ENCODE measurements at places on chromosomes 2 and 18. TPM values are rescaled to one million over a fixed set of nuclear protein-coding genes. Genes with fewer than 3 reads are reported as not detected.

- DNase-seq = no peak
These were observed 20.0 kb downstream of the ST3GAL5 start for GRCh38 chr2:85868822-85869221.

GRCh38 chr2:103605071-103605780, 843.4 kb downstream of the TMEM182 start:
- DNase-seq = no peak

DUSP2 gene
- 555 TPM for polyA plus RNA-seq

DNA sequence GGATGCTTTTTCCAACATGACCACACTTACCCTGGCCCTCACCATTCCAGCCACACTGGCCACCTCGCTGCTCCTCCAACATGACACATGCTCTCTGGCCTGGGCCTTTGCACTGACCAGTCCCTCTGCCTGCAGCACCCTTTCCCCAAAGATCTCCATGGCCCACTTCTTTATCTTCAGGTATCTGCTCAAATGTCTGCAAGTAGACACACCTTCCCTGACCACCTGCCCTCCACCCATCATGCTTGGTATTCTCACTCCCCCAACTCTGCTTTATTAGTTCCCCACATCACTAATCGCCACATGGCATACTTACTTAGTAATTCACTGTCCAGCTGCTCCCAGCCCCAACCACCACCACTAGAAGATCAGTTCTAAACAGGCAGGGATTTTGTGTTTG, 214.2 kb downstream of the BCL11A start:
- DNase-seq = no peak

GRCh38 chr2:12795851-12796250, 79.1 kb downstream of the TRIB2 start:
- DNase-seq = no peak

RGPD6 gene
- polyA plus RNA-seq = 3.8 TPM

TUBB8B gene
- polyA plus RNA-seq = not detected

- DNase-seq = no peak
These were observed 492.8 kb upstream of the FSIP2 start for GRCh38 chr2:185245806-185246205.

TRIM43 gene
- not detected for polyA plus RNA-seq

QPCT gene
- polyA plus RNA-seq = 2.4 TPM

GRCh38 chr2:69138793-69139459, 125.9 kb downstream of the ANTXR1 start:
- no peak for DNase-seq

DNA sequence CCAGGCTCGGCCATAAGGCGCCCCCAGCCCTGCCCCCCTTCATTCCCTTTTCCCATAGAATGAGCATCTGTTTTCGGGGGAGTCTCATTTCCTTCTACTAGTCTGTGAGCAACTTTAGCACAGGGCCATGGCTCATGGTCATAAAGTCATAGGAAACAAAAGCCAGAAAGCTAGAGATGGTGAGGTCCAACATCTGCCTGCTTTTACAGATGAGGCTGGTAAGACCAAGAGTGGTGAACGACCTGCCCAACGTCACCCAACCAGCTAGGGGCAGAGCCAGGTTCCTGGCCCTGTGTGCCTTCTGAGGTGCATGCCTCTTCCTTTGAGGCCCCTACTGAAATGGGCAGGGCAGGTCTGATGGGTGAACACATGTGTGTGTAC, 212.7 kb downstream of the DYSF start:
- DNase-seq = no peak

GRCh38 chr18:25307192-25307591, 44.8 kb downstream of the ZNF521 start:
- no peak for DNase-seq

DNA sequence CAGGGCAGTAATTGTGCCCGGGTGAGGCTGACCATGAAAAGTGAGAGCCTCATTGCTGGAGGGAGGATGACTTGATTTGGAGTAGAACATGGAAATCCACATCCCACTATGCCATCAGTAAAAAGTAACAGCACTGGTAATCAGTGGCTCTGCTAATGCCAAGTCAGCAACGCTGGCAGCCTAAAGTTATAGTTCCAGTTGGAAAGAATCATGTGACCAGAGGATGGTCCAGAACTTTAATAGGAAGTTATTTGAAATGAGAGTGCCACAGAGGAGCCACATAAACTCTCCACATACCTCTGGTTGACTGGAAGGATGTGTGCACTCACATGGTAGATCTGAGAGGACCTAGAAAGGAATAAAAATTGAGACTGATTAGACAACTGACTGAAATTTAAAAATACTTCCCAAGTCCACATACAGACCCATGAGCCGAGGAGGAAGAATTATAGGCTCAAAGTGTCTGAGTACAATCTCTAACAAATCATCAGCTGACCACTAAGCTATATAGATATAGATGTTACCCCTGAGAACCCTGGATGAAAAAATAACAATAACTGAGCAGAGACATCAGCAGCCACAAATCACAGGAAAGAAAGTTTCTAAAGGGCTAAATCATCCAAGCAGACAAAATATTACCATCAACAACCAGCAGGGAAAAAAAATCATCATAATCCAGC, 346.8 kb downstream of the STK39 start:
- no peak for DNase-seq

DNA sequence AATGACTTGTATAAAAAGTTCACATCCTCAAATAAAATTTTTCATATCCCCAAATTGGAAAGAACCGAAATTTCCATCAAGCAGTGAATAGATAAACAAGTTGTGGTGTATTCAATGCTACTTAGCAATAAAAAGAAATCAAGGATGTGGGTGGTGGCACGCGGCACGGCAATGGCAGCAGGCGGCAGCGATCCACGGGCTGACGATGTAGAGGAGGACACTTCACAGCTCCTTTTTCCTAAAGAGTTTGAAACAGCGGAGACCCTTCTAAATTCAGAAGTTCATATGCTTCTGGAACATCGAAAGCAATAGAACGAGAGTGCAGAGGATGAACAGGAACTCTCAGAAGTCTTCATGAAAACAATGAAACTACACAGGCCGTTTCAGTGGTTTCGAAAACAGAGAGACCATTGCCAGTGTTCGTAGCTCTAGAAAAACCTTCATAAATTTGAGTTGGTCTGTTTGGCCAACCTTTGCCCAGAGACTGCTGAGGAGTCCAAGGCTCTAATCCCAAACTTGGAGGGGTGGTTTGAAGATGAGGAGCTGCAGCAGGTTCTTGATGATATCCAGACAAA, 9.8 kb upstream of the IL36A start:
- DNase-seq = no peak

DNA sequence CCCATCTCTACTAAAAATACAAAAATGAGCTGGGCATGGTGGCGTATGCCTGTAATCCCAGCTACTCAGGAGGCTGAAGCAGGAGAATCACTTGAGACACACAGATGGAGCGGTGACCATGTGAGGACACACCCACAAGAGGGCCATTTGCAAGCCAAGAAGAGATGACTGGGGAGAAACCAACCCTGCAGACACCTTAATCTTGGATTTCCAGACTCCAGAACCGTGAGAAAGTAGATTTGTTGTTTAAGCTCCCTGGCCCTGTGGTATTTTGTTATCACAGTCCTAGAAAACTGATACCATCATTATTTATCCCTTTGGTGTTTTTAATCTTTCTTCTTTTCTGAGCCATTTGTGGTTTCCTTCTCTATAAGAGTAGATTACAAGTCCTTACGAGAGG, 88.6 kb upstream of the ID2 start:
- no peak for DNase-seq

GRCh38 chr2:108916796-108917421, 72.1 kb downstream of the EDAR start:
- no peak for DNase-seq

- DNase-seq = no peak
These were observed 64.6 kb downstream of the THADA start for GRCh38 chr2:43531251-43531650.
